ENCODE measurements at places on chromosomes 13 and 19.

GRCh38 chr13:102470283-102470917 lies 68.6 kb upstream of the FGF14 start:
- no peak for DNase-seq

- DNase-seq: no peak
Measured at GRCh38 chr13:67395577-67395976, 165.4 kb upstream of the PCDH9 start.

DNA sequence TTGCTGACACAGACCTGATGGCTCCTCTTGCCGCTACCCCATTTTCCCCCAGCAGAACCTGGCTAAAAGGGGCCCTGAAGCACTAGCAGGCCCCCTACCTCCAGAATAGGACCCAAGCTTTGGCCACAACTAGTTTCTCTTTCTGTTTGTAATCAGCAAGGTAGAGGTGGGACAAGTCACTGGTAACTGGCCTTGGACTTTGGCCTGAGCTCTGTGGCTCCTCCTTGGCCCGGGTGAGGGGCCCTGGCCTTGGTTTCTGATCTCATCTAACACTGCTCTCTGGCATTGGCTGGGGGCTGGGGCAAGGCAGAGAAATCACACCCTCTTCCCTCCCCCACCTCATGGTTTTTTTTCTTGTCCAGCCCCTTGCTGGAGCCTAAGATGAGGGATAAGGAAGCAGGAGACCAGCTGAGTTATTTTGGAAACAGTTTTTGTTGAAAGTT lies 2.1 kb downstream of the CALM3 start:
- DNase-seq: peak; percentile 89

DNA sequence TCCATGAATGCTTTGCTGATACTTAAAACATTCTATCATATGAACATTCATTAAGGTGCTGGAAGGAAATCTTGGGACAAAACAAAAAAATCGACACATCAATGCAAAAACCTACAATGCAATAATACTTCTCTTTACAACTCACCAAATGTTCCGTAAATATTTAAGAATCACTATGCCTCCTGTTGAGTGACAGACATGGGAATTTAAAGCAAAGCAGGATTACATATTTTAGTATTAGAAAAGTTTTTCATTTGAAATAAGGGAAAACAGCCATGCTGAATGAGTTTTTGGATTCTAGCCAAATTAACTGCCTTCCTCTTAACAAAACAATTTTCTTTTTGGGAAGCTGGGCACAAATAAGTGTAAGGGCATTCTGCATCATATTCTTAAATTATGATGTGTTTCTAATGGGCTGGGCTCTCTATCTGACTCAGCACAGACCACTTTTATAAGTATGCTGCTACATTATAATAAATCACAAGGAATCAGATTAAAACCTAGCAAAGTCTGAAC lies 93.7 kb downstream of the RBM26 start:
- no peak for DNase-seq

- no peak for DNase-seq
Measured at GRCh38 chr13:64925727-64926126, 2304.4 kb downstream of the PCDH9 start.

- no peak for DNase-seq
Measured at GRCh38 chr19:12521996-12522395, 29.3 kb downstream of the ZNF564 start.

DNA sequence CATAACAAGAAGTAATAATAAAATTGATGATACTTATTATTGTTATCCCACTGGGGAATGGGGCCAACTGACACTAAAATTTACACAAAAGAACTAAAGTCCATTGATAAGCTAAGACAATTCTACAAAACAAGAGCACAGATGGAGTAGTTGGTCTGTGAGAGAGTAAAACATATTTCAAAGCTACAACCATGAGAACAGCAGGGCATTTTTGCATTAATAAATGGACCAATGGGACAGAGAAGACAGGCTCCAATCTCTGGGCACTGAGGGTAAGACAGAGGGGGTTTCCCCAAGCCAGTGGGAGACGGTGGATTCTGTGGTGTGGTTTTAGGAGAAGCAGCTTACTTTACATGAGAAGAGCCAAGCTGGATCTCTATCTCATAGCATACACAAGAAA lies 14.4 kb downstream of the KANK2 start:
- no peak for DNase-seq

- no peak for DNase-seq
Measured at GRCh38 chr19:12093777-12094176, 29.2 kb downstream of the ZNF844 start.

- peak; percentile 32 for DNase-seq
Measured at GRCh38 chr19:406135-406781, 2.7 kb downstream of the C2CD4C start.

GRCh38 chr13:46124967-46125933 lies 20.4 kb upstream of the CPB2 start:
- DNase-seq: no peak

DNA sequence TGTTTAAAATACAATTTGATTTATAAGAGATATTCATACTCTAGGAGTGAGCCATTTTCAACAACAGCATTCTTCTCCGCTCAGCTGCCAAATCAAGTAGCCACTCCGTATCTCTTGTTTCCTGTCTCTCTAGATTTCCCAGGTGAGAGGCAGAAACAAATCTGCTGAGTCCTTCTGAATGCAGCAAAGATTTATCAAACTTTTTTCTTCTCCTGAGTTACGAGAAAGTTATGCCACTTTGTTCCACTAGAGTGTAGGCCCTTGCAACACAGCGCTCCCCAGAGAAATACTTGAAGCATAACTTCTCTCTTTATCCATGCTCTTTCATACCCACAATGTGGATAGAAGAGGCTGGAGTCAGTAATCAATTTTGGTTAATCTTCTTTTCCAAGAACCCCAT lies 1960.8 kb downstream of the OLFM4 start:
- no peak for DNase-seq
